ENCODE measurements at places on chromosomes 1 and 21. TPM values are rescaled to one million over a fixed set of nuclear protein-coding genes. Genes with fewer than 3 reads are reported as not detected.
A peak's percentile ranks its signal among the peaks of the same experiment; 100 is the strongest.

GRCh38 chr1:12745992-12746323, at the start of gene CFAP107:
Gene CFAP107 (plus strand): TSS chr1:12746200. CDS start chr1:12746431, 231 bp downstream.
- no peak for DNase-seq

DNA sequence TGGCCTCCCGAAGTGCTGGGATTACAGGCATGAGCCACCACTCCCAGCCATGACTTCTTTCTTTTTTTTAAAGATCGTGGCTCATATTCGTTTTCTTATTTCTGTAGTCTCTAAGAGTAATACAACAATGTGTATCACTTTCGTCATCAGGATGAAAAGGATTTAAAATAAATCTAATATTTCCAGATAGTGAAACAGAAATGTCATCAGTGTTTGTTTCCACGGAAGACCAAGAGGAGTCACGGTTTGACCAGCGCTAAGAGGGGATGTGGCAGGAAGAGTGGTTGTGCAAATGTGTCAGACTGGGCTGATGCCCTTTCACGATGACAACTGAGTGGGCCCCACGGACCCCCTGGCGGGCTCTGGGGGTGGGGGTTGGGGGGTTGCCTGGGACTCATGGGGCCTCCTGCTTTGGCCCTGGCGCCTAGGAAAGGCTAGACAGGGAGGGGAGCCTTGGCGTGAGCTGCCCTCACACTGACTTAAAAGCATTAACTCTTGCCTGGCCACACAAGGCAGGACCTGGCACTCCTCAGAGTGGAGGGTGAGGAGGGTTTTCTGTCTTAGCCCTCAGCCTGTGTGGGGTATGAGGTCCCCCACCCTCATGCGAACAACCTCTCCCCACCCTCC, 8.4 kb downstream of the SOX13 start:
- no peak for DNase-seq

- peak; percentile 84 for DNase-seq
These were observed 8.0 kb upstream of the CAMK2N1 start for GRCh38 chr1:20493839-20494608.

SPATA21 gene
- total RNA-seq, result not detected

- DNase-seq, result no peak
These were observed 32.9 kb downstream of the GADD45A start for GRCh38 chr1:67717876-67718275.

GRCh38 chr1:3482378-3482849, 27.9 kb downstream of the ARHGEF16 start:
- DNase-seq, result no peak

ZNF691 gene
- total RNA-seq, result 11.9 TPM

DNA sequence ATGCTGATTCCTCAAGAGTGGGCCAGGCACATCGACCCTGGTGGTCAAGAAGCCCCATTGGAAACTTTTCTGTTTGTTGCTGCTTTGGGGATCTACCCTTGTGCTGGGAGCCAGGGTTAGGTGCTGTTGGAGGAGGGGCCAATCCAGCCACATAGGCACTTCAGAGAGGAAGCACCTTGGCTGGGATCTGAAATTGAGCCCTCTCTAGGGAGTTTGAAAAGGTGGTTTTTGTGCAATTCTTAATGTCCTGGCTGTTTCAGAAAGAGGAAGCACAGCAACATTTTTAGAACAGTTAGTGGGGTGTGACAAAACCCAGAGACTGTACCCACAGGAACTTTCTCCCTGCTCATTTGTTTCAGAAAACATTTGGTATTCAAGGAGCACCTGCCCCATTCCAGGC, 17.2 kb upstream of the BEND5 start:
- no peak for DNase-seq

GRCh38 chr1:72567521-72567920, 285.2 kb upstream of the NEGR1 start:
- no peak for DNase-seq

TRPM2 gene
- total RNA-seq, result 17.9 TPM

CYP2J2 gene
- total RNA-seq, result 2.7 TPM

DNA sequence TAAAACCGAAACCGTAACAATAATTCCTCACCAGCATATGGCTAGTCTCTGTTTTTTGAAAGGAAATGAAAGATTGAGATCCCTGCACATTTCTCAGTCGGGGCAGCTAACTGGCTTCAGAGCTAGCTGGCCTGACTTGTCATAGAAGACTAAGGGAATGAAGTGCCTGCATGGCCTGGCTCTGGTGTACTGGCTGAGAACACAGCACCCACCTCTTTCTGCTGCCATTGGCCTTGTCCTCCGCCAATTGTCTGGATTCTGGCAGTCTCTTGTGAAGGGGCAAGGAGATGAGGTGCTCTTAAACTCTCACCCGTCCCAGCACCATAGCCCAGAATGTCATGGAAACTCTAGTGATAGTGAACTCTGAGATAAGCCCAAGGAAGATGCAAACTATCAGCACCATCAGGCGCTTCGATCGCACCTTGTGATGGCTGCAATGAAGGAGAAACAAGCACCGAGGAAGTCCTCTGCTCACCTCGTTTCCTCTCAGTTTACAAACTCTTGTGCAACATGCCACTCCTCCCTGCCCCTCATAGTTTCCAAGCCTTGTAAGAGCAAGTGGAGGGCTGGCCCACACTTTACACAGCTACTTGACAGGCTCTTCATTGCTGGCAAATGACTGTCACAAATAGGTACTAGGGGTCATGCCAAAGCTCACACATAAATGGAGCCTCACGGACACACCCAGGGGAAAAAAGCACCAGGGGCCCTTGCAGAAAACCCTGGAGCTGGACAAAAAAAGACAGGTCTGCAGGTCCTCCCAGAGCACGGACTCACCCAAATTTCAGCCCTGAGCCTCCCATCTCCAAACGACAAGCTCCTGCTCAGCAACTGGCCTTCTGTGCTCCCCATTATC, 16.4 kb downstream of the INPP5B start:
- DNase-seq, result peak; percentile 73

GRCh38 chr1:167479331-167479979, 38.9 kb downstream of the CD247 start:
- no peak for DNase-seq

DNA sequence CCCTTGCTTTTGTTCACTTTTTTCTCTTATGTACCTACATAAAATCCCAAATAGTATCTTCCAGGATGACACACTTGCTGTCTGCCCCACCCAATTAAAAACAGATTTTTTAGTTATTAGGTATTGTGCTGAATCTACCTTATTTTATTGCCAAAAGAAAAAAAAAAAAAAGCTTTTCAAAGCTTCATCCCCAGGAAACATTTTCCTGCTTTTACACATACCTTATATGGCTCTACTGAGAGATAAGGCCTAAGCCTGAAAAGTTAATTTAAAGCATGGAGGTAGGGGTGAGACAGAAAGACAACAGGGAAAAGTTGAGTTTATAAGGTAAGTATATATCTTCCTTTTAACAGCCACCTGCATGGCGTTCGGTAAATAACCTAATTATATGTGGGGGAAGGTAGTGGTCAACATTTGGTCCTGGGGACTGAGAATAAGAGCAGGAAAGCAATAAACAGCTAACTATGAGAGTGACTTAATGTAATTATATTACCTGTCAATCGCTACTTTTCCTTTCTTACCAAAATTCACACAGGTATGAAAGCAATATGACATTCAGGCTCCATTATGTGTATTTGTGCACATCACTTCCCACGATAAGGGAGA, 54.6 kb upstream of the BOLA1 start:
- DNase-seq, result no peak

GRCh38 chr1:172375211-172375631, 45.3 kb upstream of the C1orf105 start:
- no peak for DNase-seq

GRCh38 chr1:117396074-117396473, 28.8 kb downstream of the MAN1A2 start:
- DNase-seq, result no peak

DNA sequence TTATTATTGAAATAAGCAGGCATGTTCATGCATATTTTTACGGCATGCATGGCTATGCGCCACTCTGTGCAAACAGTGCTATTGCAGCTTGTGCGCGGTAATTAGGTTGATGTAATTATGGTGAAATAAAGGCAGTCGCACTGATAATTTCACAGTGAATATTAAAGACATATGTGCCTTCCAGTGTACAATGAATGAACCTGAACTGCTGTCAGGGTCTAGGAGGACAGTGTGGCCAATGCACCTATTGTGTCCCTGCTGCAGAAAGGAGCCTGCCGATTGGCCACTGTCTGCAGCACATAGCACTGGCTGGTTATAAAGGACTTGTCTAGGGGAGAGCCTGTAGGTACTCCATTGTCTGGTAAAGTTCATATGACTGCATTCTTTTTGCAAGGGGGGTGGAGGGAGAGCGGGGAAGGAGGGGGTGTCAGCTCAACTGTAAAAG, 340.4 kb downstream of the USP25 start:
- no peak for DNase-seq

AMPD1 gene
- total RNA-seq, result 0.21 TPM

DNA sequence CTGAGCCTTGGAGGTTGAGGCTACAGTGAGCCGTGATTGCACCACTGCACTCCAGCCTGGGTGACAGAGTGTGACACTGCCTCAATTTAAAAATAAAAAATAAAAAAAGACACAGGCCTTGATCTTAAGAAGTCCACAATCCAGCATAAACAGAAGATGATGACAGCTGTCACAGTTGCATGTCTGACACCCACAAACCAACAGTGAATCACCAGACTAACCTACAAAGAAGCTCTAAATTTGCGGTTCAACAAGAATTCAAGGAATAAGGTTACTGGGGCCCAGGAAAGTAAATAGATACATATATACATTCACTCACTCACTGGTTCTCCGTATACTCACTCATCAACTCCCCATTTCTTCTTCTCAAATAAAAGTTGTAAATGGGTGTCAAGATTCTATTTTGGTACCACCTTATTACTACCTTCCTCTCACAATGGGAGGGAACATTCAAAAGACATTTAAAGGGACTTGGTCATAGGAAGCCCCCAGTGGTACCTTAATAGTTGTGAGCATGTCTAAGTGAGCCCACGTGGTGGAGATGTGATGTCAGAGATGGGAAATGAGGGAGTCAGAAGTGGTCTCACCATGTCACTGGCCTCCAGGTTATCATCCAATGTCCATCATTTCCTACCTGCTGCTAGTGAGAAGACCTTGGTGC, 66.9 kb upstream of the PRDX6 start:
- no peak for DNase-seq

DNA sequence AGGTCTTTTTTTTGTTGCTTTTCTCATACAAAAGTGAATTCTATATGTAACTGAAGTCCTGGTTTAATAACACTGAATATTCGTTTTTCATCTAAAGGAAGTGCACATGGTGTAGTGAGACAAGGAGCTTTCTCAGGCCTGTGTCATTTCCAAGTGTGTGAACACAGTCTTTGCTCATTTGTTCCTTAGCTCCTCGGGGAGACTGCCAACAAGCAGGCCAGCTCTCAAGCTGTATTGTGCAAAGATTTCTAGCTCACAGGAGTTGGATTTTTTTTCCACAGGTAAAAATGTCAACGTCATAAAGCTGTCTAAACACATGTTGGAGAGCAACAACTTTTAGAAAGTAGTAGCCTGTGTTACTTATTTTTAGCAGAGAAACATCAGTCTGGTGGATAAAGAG, 87.8 kb upstream of the S1PR1 start:
- no peak for DNase-seq

DNA sequence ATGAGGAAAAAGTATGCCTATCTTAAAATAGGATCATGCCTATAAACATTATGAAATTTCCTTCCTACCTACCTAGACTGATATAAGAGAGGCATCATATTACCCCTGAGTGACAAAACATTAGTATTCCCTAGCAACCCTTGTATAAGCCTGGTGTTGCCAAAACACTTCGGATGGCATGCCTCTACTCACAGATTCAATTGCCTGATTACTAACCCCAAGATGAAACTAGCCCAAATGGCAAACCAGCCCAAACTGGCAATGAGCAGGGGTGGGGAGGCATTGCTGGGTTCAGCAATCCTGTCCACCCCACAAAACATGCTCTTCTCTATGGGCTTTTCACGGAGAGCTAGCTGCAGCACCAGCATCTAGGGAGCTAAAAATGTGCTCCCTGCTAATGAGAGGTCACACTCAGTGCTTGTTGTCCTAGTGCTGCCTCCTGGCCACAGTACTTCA, 13.9 kb downstream of the PALMD start:
- no peak for DNase-seq

GRCh38 chr1:217687511-217687910, 56.4 kb downstream of the SPATA17 start:
- no peak for DNase-seq

PRAMEF10 gene
- not detected for total RNA-seq

DNA sequence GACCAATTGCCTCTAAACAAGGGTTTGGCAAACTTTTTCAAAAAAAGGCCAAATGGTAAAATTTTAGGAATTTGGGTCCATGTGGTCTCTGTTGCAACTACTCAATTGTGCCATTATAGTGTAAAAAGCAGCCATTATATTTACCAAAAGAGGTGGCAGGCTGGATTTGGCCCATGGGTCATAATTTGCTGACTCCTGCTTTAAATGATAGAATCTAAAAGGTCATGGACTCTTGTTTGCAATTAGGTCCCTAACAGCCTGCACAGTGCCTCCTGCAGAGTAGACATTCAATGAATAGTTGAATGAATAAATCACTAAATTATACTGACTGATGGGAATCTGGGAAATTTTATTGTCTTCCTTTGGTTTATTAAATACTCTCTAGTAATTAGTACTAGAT, 6.2 kb downstream of the BECN2 start:
- no peak for DNase-seq

AQP10 gene
- 0.47 TPM for total RNA-seq

SRM gene
- total RNA-seq, result 38.7 TPM

DNA sequence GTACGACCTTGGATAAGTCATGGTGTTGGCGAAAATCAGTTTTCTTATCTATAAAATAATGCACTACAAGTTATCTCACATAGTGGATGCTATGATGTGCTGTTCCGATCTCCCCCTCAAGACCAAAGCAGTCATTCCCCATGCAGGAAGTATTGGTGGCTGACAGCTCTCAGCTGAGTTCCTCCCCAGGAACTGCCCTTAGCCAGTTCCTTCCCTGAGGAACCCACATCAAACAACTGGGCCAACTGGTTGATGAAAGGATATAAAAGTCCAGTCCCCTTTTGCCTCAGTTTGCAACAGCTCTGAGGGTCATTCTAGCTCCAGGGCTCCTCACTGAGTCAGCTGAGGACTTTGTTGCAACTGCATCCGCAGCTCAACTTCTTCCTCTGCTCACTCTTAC, 16.1 kb upstream of the SLAMF1 start:
- DNase-seq, result no peak

GIPC2 gene
- total RNA-seq, result 2.9 TPM

Measured in lower lobe of right lung (tissue), 2 donors.